Caudate nucleus (tissue), 63 donors: ENCODE measurements at places on chromosomes 3 and 15.

DNA sequence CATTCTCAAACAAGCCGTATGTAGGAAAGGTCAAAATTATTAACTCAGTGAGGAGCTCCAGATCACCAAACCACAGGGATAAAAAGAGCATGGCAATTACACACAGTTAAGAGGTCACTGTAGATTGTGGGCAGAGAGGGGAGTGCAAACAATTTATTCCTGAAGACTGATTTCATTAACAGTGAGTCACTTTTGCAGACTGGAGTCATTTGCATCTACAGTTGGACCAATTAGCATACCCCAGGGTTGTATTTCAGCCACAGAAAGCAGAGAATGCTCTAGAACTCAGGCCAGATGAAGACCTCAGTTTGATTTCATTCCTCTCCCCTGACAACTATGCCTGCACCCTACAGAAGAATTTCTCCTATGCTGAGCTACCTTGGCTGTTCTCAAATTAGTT lies 40.1 kb downstream of the SETMAR start:
- DNase-seq: no peak

GRCh38 chr15:80483725-80484161 lies 79.6 kb downstream of the ARNT2 start:
- DNase-seq: no peak

DNA sequence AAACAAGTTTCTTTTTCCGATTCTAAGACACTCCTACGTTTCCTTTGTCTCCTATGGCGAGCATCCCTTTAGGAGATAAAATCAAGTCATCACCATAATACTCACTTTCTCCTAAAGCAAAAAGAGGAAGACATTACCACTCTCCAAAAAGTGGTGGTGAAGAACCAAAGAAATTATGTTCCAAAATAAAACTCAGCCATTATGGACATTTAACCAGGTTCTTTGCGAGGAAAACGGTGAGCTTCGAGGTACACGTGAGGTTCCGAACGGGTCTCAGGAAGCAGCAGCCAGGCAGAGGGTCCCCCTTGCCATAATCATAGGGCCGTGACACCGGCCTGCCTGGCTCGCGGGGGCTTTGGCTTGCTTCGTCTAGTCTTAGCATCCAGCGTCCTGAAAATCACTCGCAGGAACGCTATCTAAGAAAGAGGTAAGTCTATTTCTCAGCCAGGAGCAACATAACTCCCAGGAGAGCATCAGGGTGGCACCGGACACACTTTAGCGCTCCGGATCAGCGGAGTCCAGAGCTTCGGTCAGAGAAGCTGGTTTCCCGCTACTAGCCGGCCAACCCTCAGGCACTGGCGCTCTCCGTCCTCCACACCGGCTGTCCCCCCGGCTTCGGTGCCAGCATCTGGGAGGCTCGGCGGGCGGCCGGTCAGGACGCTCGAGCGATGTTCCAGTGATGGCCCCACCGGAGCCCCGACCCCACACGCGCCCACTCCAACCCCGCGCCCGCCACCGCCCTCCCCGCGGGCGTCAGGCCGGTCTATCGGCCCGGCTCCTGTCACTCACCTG lies 581 bp downstream of the IP6K1 start:
- no peak for DNase-seq

DNA sequence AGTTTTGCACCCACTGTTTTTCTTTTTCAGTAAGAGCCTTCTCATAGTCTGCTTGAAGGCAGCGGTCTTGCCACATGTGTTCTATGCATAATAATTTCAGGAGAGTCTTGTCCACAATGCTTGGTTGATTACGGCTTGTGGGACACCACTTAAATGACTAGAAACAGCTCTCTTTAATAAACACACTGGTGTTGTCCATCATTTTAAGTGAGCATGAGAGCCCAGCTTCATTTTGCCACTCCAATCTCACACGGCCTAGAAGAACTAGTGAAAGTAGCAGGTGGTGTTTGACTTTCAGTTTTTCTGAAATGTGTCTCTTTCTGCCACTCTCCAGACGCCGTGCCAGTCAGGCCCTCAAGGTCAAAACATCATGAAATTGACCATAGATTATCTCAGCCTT lies 292.1 kb downstream of the LPP start:
- DNase-seq: no peak

DNA sequence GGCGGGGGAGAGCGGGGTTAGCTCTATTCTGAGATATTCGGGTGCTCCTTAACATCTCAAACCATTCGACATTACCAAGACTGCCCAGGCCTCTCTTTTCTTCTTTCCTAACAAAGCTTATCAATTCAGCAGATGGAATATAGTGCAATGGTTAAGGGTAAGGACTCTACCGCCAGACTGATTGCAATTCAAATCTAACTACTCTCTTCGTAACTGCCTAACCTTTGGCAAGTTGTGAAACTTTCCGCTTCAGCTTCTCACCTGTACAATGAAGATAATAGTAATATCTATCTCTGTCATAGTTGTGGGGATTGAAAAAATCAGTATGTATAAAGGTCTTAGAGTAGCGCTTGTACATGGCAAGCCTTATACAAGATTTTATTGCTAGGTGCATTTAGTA lies 972 bp downstream of the UBA5 start:
- DNase-seq: no peak
